ENCODE measurements at places on chromosomes 7 and 10. TPM values are rescaled to one million over a fixed set of nuclear protein-coding genes. Genes with fewer than 3 reads are reported as not detected.

Gene LCOR
- total RNA-seq, result 20.8 TPM

Gene ACTL6B
- total RNA-seq, result not detected

Gene SYT15B
- not detected for total RNA-seq

Gene IKZF5
- 4.8 TPM for total RNA-seq

Gene NOS3
- total RNA-seq, result 2.0 TPM

Gene PNLIPRP3
- 0.17 TPM for total RNA-seq

Gene SORBS1
- 0.17 TPM for total RNA-seq

Gene AOAH
- not detected for total RNA-seq

Gene TLX1
- not detected for total RNA-seq

Gene RBP3
- not detected for total RNA-seq

Gene DOCK1
- total RNA-seq, result 86.0 TPM

Gene ITPRIP
- 15.2 TPM for total RNA-seq

Gene AOC1
- not detected for total RNA-seq

Gene EGR2
- 0.33 TPM for total RNA-seq

Gene C10orf105
- total RNA-seq, result not detected

Gene SKIDA1
- total RNA-seq, result 0.99 TPM

Gene RHEB
- 74.9 TPM for total RNA-seq

Gene A1CF
- total RNA-seq, result not detected

Gene MLXIPL
- not detected for total RNA-seq

Gene PLOD3
- 99.5 TPM for total RNA-seq

Gene EPO
- not detected for total RNA-seq

Gene DMBT1
- under 0.01 TPM for total RNA-seq

Gene MYOZ1
- 0.33 TPM for total RNA-seq

Gene FAM25C
- not detected for total RNA-seq

Gene SDK1
- 22.8 TPM for total RNA-seq

Data from smooth muscle cell of trachea (primary cell).